ENCODE measurements at places on chromosomes 1 and 21.

- no peak for DNase-seq
Measured at GRCh38 chr1:17791480-17791879, 36.3 kb downstream of the ACTL8 start.

GRCh38 chr1:160814856-160815255 is 18.9 kb downstream of the LY9 start:
- DNase-seq = no peak

DNA sequence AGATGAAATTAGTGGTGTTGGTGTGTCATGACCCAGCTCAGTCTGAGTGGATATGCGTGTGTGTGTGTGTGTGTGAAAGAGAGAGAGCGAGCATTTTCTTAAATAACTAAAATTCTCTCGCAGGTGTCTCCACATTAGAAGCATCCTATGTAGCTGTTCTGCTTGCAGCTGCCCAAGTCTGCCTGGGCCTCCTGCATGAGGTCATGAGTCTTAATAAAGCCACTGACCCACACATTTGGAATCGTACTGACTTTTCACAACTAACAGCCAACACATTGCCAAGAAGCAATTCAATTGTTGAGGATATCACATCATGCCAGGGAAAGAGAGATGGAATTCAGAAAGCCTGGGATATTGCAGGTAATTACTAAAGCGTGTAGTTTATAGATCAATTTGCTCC is 238.2 kb upstream of the AJAP1 start:
- no peak for DNase-seq

DNA sequence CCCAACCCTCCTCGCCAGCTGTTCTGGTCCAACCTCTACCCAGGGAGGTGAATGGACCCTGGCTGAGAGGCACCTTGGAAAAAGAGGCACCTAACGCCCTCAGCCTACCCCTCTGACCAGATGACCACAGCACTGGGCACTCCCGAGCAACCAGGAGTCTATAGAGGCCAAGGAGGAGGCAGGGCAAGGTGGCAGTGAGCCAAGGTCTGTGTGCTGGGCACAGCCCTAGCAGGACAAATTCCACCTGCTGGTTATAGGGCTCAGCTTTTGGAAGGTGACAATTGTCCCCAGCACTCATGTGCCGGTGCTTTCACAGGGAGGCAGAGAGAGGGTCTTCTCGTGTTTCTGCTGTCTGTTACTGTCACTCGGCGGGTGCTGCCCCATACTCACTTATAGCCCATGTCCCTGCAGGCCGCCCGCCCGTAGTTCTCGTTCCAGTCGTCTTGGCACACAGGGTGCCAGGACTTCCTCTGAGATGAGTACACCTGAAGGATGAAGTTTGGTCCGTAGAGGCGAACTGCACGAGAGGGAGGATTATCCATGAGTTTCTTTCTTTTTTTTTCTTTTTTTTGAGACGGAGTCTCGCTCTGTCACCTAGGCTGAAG is 27.8 kb downstream of the TMPRSS2 start:
- no peak for DNase-seq

DNA sequence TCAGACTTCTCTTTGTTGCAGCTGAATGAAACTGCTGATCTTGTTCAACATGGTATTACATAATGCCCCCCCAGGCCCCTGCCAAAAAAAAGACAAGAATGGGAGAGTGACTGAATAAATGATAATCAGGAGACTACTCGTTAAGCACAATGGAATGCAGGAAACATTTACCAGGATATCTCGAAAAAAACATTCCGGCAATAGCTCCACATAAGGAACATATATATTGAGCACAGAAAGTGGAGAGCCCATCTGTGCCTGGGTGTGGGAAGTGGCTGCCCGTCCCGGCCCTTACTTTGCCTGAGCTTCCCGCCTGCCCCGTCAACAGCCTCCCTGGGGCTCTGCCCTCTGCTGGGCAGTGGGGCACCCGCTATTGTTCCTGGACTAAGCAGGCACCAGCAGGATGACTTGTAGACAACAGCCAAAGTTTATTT is 13.3 kb downstream of the TRIM11 start:
- DNase-seq = no peak

- no peak for DNase-seq
Measured at GRCh38 chr1:156136970-156137483, 16.4 kb upstream of the SEMA4A start.

GRCh38 chr1:168513656-168514404 is 30.0 kb downstream of the XCL2 start:
- no peak for DNase-seq

GRCh38 chr1:110860174-110860573 is 12.8 kb upstream of the CD53 start:
- DNase-seq = no peak

GRCh38 chr1:235675152-235675890 is 25.7 kb upstream of the GNG4 start:
- DNase-seq = no peak

GRCh38 chr1:32899586-32900296 is 1.4 kb downstream of the TMEM54 start:
- DNase-seq = no peak

DNA sequence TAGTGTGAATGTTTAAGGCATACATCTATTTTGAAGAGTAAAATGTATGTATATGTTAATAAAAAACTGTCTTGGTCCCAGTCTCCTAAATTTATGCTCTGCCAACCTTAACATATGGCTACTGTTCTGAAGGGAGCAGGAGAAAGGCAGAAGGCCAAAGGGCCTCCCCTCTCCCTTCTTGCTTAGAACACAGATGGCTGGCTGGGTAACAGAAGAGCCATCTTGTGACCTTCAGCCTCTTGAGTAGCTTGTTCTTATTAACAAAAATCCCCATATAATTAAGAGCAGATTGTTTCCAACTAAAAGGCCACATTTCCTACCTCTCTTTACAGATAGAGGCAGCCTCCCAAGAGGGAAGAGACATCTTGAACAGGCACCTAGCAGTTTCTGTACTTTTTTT is 36.1 kb downstream of the EPB41 start:
- DNase-seq = no peak

DNA sequence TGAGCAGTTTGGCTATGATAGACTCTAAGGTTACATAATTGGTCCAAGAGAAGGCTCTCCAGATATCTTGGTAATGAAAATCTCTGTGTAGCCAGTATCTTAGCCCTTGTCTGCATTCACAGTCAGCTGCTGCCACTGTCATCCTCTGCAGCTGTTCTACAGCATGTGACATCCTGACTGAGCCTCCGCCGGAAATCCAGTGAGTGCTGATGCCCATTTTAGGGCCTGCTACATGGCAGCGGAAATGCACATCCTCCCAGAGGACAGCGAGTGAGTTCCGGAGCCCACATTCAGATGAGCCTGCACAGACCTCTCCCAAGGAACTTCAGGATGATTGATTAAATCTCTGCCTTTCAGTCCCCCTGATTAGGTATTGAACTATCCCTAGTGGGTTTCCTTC is 237.1 kb downstream of the HHIPL2 start:
- peak; percentile 13 for DNase-seq

DNA sequence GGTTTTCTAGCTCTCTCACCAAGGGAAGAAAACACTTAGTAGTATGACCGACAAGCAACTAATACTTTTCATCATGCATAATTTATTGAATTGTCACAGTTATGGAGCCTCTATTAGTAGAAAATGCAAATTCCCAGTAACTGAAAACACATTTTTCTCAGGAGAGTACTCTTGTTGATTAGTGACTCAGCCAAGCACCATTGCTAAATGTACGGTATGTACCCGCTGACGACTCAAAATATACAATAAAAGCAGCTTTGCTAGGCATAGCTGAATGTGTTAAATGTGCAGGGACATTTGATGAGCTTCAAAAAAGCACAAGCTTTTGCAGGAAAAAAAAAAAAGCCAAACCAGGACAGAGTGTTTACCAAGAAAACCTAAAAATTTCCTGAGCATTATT is 63.9 kb downstream of the WDR64 start:
- DNase-seq = no peak
